Stimulated activated CD8-positive, alpha-beta memory T cell treated with anti-CD3 and anti-CD28 coated beads, Interleukin-7, amount 100 ng/mL, for 48 hours (primary cell): ENCODE measurements at places on chromosomes 2 and 18.

GRCh38 chr2:15498554-15498953 is 62.6 kb downstream of the NBAS start:
- no peak for DNase-seq

DNA sequence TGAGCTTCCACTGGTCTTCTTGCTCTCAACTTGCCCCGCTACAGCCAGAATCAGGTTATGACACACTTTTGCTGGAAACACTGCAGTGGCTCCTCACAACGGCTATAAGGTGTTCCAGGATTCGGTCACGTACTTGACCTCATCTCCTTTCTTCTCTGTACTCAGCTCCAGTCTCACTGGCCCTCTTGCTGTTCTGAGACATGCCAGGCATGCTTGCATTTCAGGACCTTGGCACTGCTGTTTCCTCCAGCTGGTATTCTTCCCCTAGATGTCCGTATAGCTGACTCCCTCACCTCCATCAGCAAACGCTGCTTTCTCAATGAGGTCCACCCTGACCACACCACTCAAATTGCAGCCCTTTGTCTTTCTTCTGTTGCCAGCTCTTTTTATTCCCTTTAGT is 31.9 kb upstream of the C1GALT1C1L start:
- no peak for DNase-seq

DNA sequence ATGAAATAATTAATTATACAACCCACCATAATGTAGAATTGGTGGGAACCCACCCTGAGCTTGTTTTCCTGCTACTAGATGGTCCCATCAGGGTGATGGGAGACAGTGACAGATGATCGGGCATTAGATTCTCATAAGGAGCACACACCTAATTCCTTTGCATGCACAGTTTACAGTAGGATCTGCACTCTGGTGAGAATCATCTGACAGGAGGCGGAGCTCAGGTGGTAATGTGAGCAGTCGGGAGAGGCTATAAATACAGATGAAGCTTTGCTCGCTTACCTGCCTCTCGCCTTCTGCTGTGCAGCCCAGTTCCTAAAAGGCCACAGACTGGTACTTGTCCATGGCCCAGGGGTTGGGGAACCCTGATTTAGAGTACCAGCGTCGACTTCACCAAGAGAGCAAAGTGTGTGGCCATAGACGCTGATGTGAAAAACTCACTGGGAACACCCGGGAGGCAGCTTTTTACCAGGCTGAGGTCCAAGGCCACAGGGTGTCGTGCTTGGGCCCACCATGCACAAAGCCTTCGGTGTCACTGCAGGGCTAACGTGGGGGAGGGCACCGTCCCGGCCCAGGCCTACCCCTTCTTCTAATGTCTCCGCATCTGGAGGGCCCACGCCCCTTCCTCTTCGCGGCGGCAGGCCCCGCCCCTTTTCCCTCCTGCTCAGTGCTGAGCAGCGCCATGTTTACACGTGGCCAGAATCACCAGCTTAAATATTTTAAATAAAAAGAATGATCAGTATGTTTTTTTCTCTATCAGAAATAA is 296.8 kb upstream of the HDAC4 start:
- DNase-seq, result no peak

DNA sequence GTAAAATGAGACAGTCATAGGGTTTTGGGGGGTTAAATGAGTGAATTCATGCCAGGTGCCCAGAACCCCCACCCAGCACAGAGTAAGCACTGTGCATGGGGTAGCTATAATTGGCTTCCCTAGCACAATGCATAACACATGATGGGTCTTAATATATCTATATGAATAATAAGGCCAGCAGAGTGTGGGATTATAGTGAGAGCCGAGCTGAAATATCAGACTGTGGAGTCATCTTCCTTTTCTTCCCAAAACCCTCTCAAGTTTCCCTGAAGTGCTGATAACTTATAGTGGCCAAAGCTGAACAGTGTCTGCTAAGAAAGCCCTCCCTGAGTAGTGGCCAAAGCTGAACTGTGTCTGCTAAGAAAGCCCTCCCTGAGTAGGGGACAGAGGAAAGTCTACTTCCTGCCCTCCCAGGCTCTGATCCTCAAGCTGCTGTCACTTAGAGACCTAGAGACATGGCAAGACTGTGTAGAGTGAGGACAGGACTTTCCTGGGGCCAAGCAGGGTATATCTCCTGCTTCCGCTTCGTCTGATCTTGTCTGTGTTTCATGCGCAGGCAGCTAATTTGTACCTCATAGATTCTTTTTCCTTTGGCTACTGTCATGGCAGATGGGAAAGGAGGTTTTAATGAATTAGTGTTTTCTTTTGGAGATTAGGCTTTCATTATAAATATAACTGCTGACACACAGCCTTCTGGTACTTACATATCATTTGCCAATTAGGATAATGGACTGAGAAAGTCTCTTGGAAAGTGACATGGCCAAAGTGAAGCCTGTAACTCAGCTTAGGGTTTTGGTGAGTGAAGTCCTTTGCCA is 94.9 kb downstream of the FHOD3 start:
- no peak for DNase-seq
